ENCODE measurements at places on chromosomes 2 and 18. TPM values are rescaled to one million over a fixed set of nuclear protein-coding genes. Genes with fewer than 3 reads are reported as not detected.

The CNDP1 gene
- not detected for total RNA-seq

The GCG gene
- total RNA-seq = not detected

The PECR gene
- total RNA-seq = 14.9 TPM

The ASPRV1 gene
- under 0.01 TPM for total RNA-seq

The REG3A gene
- not detected for total RNA-seq

The HOXD9 gene
- not detected for total RNA-seq

The IL1A gene
- 230 TPM for total RNA-seq

The MALL gene
- total RNA-seq = 67.1 TPM

The GCKR gene
- total RNA-seq = not detected

The IL36RN gene
- total RNA-seq = 8.4 TPM

The NAT8 gene
- total RNA-seq = not detected

The INHA gene
- total RNA-seq = 0.48 TPM

The KLHL41 gene
- total RNA-seq = 0.24 TPM

All from tracheal epithelial cell (primary cell).